Body of pancreas (tissue), 4 donors: ENCODE measurements at places on chromosomes 4 and X.

- H3K4me1 ChIP-seq, result peaks cover 16% of the 10 kb centered on the region
- no peaks in the 10 kb centered on the region for H3K36me3 ChIP-seq
- no peak for DNase-seq
- peak overlapping the region; percentile 55 for H3K27ac ChIP-seq
Measured at GRCh38 chrX:154805696-154806091, 409 bp upstream of the MPP1 start.

DNA sequence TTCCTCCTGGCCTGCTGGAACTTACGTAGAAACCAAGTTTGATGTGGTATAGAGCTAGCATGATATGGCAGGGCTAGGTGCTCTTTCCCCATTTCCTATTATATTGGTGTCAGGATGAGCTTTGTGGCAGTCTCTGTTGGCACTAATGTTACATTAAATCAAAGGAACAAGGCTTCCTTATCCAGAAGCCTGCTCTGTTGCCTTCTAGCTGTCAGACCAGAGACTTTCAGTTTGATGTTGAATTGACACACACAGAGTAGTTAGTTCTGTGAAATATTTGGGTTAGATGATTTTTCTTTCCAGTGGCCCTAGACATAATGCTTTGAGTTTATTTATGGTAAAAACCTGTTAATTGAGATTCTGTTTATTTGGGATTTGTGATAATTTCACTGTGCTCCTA, 10.0 kb downstream of the CNKSR2 start:
- H3K4me3 ChIP-seq, result no peak overlapping the region
- no peak overlapping the region for H3K27ac ChIP-seq
- H3K4me1 ChIP-seq, result peaks cover 16% of the 10 kb centered on the region
- no peaks in the 10 kb centered on the region for H3K36me3 ChIP-seq

- no peaks in the 10 kb centered on the region for H3K36me3 ChIP-seq
- H3K27ac ChIP-seq, result peak overlapping the region; percentile 81
- no peak overlapping the region for H3K4me3 ChIP-seq
Measured at GRCh38 chr4:141635736-141636081, 674 bp upstream of the IL15 start.

- no peak overlapping the region for H3K4me3 ChIP-seq
- H3K4me1 ChIP-seq, result peaks cover 19% of the 10 kb centered on the region
- H3K27ac ChIP-seq, result no peak overlapping the region
- DNase-seq, result no peak
- H3K27me3 ChIP-seq, result no peaks in the 10 kb centered on the region
Measured at GRCh38 chr4:9999956-10000561, 21.2 kb downstream of the SLC2A9 start.
